ENCODE measurements at places on chromosomes 12 and 14. TPM values are rescaled to one million over a fixed set of nuclear protein-coding genes. Genes with fewer than 3 reads are reported as not detected.

TUBA1B gene
- 2,364 TPM for total RNA-seq

IPO8 gene
- total RNA-seq: 19.5 TPM

RNF212B gene
- not detected for total RNA-seq

RHOJ gene
- total RNA-seq: not detected

GSC gene
- 0.24 TPM for total RNA-seq

G2E3 gene
- 16.1 TPM for total RNA-seq

TAS2R30 gene
- not detected for total RNA-seq

SALL2 gene
- total RNA-seq: 0.96 TPM

HPD gene
- total RNA-seq: 1.8 TPM

FAM90A1 gene
- total RNA-seq: 0.07 TPM

EFCAB11 gene
- total RNA-seq: 13.0 TPM

SYNDIG1L gene
- not detected for total RNA-seq

LTBP2 gene
- total RNA-seq: 11.0 TPM

TC2N gene
- 0.54 TPM for total RNA-seq

YARS2 gene
- 27.0 TPM for total RNA-seq

Data from A549 treated with CORT108297 at 1 μM for 4 hours (cell line).